ENCODE measurements at places on chromosomes 2 and 18.

GRCh38 chr2:17536416-17536815, 4.1 kb upstream of the VSNL1 start:
- DNase-seq: no peak

DNA sequence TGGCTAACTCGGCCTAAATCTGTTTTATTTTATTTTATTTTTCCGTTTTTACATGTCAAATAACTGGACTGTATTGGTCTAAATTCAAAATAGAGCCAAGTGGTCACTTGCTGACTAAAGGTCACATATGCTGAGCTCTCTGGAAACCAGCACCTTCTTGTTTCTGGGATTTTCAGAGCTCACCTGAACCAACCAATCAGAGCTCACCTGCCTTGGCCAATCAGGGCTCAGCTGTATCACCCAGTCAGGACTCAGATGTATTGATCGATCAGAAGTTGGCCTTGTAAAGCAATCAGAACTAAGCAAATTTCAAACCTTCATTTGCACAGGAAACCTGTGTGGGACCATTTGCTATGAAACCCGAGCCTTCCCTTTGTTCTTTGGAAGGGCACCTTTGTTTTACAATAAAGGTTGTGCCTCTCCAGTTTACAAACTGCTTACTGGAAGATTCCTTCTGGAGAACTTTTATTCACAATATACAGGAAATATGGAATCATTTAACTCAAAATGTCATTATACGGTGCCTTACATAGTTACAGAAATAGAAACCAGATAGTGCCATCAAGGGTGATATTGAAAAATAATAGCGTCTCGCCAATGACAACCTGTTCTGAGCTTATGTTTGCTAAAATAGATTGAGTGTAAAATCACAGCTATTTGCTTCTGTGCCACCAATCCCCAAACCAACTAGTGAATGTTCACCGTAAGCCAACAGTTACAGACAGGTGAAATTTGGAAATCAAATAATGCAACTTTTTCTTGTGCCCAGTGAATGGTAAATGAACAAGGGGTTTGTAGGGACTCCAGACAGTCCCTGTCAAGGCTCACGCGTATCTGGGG, 17.3 kb upstream of the PSD4 start:
- DNase-seq: no peak

- DNase-seq: no peak
These were observed 24.1 kb downstream of the RMND5A start for GRCh38 chr2:86744152-86744551.

DNA sequence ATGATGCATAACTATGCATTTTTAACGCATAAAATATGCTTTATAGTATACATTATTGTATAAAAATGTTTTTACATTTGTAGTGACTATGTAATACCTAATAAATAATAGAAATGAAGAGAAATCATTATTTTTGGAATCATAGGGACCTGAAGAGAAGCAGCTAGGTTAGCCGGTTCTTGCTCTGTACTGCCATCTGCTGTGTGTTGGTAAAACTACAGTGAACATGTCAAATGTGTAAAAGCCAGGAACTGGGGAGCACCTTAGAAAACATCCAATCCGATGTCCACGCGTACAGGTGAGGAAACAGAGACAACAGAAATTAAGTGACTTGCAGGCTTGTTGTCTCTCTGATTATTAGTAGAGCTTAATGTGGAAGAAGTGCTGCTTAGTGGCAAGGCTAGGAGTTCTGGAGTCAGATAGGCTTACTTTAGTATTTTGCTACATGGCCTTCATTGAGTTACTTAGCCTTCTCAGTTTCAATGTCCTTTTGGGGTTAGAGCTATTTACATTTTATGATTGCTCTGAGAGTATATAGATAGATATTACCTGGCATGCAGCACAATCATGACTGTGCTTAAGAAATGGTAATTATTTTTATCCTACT, 386.5 kb downstream of the DLGAP1 start:
- DNase-seq: peak; percentile 41

DNA sequence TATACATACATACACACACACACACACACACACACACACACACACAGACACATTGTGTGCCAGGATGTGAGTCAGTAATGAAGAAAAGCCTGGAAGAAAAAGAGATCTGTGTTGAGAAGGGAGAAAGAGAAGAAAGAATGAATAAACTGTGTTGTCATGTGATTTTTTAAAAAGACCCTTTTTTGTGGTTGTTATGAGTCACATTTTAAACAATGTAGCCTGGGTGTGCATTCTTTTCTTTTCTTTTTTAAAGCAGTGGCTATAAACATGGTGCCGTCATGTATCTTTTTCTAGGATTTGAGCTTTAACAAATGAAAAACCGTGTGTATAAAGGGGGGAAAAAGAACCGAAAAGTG, 87.2 kb downstream of the NRP2 start:
- no peak for DNase-seq

DNA sequence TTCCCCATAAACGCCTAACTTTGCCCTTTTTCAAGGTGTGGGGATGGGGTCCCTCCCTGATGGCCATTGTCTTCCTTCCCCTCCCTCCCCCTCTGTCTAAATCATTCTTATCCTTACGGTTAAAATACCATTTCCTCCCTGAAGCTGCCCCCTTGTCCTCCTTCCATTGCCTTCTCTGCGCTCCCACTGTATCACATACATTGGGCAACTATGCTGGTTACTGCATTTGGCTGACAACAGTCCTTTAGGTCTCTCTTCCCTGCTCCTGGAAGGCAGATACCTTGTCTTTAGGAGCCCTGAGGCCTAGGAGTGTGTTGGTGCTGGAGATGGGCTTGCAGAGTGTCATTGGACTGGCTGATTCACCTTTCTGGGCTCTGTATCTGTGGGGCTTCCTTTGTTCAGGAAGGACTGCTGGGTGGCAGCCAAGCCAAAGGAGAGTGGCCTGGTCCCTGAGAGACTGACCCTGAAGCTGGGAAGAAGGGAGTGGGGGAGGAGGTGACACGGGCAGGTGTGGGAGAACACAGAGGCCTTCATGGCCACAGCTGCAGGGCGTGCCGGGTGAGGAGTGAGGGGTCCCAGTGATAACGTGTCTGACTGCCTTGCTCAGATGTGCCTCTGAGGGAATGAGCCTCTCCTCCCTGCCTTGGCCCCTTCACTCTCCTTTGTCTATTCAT, 2.2 kb downstream of the WNT6 start:
- no peak for DNase-seq

DNA sequence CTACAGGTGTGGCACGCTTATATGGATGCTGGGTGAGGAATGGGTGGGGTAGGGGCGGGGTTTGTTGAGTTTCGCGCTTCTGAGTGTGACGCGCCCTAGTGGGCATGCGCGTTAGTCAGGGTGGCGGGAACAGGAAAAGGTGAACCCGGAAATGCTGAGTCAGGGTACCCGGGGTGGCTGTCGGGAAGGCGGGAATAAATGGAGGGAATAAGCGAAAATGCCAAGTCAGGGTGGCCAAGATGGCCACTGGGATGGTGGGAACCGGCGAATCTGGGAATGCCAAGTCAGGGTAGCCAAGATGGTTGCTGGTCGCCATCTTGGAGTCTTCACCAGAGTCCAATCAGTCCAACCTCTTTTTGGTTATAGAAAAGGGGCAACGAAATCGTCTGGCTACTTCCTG, 585.0 kb downstream of the SUCLG1 start:
- DNase-seq: no peak

- no peak for DNase-seq
These were observed 76.6 kb downstream of the RDH14 start for GRCh38 chr2:18483896-18484295.

GRCh38 chr2:215727507-215728503, 285.5 kb downstream of the MREG start:
- no peak for DNase-seq

GRCh38 chr18:45251236-45251635, 364.0 kb upstream of the SLC14A2 start:
- no peak for DNase-seq

- no peak for DNase-seq
These were observed 109.8 kb upstream of the SIX2 start for GRCh38 chr2:45119038-45119437.

GRCh38 chr18:63253014-63253413, 66.6 kb downstream of the BCL2 start:
- DNase-seq: no peak

- no peak for DNase-seq
These were observed 55.2 kb downstream of the TTC21B start for GRCh38 chr2:165898381-165898780.

- DNase-seq: no peak
These were observed 123.8 kb downstream of the ERBB4 start for GRCh38 chr2:212414767-212415211.

DNA sequence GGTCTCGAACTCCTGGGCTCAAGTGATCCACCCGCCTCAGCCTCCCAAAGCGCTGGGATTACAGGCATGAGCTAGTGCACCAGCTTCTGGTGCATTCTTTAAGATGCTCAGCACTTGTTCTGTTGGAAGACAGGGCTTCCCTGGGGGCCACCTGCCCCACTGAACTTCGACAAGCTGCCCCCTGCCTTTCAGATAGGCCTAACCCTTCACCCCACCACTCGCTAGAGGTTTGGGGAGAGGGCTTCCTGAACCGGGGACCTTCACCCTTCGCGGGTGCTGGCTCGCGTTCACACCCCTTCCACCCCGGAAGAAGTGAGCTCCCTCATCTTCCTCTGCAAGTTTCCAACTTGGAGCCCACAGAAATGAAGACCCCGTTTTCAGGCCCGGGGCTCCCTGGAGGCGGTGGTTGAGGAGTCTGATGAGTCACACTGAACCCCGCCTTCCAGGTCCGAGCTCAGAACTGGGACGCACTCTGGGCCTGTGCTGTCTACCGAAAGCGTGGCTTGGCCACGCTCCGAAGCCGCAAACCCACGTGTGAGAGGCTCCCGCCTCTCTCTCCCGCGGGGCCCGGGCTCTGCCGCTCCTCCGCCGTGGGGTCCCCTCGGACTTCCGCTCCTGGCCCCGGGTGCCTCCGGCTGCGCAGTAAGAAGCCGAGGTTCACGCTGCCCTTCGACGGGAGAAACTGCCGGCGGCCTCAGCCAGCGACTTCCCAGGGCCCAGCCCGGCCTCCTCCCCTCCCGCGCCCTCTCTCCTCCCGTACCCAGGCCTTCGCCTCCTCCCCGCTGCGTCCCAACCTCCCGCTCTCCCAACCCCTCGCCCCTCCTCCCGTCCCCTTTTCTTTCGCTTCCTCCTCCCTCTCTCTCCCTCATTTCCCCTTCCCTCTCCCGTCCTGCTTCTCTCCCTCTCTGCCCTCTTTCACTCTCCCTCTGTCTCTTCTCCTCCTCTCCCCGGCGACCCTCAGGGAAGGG, 47.5 kb upstream of the SP3 start:
- no peak for DNase-seq

GRCh38 chr2:56089931-56090330, 93.9 kb upstream of the CCDC85A start:
- no peak for DNase-seq

- peak; percentile 35 for DNase-seq
These were observed 28.2 kb downstream of the MYCN start for GRCh38 chr2:15968280-15969178.

- no peak for DNase-seq
These were observed 665 bp upstream of the HRH4 start for GRCh38 chr18:24459772-24460171.

DNA sequence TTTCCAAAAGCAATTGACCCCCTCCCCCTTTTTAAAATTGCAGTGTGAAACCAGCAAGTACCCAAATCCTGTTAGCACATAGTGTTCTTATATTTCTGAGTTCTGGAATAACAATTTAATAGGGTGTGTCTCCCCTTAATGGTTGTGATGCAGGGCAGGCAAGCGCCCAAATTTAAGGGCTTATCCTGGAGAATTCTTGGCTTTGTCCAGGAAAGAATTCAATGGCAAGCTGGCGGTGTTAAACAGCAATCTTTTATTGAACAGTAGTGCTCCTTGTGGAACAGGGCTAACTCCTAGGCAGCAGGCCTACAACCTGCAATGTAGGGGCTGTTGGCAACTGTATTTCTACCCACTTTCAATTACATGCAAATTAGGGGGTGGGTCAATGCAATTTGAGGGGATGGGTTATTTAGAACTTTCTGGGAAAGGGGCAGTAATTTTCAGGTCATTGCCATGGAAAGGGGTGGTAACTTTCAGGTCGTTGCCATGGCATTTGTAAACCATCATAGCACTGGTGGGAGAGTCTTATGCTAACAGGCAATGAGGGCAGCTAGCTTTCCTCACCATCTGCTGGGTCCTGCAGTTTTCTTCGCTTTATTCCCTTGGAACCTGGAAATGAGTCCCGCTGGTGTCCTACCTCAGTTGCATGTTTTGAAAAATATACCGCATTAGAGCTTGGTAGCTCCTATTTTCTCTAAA, 149.0 kb upstream of the KCTD1 start:
- DNase-seq: no peak

GRCh38 chr2:172323256-172323655, 104.1 kb upstream of the ITGA6 start:
- DNase-seq: no peak

DNA sequence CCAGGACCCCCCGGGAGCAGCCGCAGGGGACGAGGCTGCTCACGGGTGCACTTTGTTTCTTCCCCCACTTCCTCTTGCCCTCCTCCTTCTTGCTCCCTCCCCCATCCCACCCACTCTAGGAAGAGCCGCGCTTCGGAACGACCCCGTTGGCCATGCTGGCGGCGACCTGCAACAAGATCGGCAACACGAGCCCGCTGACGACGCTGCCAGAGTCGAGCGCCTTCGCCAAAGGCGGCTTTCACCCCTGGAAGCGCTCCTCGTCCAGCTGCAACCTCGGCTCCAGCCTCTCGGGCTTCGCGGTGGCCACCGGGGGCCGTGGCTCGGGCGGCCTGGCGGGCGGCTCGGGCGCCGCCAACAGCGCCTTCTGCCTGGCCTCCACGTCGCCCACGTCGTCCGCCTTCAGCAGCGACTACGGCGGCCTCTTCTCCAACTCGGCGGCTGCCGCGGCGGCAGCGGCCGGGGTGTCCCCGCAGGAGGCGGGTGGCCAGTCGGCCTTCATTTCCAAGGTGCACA, 1.3 kb downstream of the SP9 start:
- no peak for DNase-seq

- DNase-seq: no peak
These were observed 100.9 kb downstream of the WDSUB1 start for GRCh38 chr2:159185401-159186130.

DNA sequence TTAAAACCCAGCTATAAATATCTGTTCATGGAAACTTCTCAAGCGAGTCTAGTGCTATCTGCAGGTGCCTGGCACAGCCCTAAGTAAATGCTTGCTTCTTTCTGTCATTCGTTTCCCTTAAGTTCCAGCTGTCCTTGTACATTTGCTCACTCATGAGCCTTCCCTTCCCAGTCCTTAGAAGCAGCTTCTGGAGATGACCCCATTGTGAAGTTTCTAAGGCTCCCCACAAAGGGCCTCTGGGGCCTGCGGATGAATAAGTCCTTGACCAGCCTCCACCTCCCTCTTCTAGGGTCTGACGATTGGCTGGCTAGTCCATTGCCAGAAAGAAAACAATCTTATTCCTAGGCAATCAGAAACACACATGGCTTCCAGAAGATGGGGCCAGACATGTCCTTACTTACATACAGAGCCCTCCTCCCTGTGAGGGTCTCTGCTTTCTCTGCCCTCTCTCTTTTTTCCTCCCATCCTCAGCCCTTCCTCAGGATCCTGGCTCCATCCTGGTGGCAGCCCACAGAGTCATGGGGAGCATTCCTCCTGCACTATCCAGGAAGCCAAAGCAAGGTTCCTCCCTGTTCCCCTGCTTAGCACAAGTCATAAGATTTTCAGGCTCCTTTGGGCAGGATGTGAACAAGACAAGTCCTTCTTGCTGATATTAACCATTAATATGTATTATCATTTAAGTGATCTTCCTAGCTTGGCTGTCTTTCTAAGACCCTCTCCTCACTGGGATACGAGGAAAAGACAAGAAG, 87.3 kb downstream of the TNFRSF11A start:
- DNase-seq: no peak

GRCh38 chr2:220104871-220105351, 477.5 kb downstream of the SLC4A3 start:
- DNase-seq: no peak

- DNase-seq: no peak
These were observed 139.3 kb downstream of the ASXL3 start for GRCh38 chr18:33717339-33717738.

Measured in stimulated activated CD4-positive, alpha-beta T cell treated with anti-CD3 and anti-CD28 coated beads, Interleukin-12 subunit alpha, Interleukin-12 subunit beta, amount 100 ng/mL, for 48 hours (primary cell).